ENCODE measurements at places on chromosomes 13 and 19.

GRCh38 chr19:2807379-2808128, 12.1 kb upstream of the ZNF554 start:
- DNase-seq: no peak

- DNase-seq: no peak
Observed at GRCh38 chr13:108494991-108495645, 134.3 kb upstream of the MYO16 start.

GRCh38 chr19:2923510-2923909, 21.3 kb downstream of the ZNF77 start:
- DNase-seq: no peak

DNA sequence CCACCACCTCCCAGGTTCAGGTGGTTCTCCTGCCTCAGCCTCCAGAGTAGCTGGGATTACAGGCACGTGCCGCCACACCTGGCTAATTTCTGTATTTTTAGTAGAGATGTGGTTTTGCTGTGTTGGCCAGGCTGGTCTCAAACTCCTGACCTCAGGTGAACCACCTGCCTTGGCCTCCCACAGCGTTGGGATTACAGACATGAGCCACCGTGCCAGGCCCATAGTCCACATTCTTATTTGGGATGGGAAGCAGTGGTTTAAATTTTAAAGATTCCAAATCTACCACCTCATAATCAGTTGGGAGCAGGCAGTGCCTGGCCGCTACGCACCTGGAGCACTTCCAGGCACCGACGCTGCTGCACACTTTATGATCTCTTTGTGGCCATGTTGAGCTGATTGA, 160.6 kb upstream of the SOX1 start:
- DNase-seq: no peak

DNA sequence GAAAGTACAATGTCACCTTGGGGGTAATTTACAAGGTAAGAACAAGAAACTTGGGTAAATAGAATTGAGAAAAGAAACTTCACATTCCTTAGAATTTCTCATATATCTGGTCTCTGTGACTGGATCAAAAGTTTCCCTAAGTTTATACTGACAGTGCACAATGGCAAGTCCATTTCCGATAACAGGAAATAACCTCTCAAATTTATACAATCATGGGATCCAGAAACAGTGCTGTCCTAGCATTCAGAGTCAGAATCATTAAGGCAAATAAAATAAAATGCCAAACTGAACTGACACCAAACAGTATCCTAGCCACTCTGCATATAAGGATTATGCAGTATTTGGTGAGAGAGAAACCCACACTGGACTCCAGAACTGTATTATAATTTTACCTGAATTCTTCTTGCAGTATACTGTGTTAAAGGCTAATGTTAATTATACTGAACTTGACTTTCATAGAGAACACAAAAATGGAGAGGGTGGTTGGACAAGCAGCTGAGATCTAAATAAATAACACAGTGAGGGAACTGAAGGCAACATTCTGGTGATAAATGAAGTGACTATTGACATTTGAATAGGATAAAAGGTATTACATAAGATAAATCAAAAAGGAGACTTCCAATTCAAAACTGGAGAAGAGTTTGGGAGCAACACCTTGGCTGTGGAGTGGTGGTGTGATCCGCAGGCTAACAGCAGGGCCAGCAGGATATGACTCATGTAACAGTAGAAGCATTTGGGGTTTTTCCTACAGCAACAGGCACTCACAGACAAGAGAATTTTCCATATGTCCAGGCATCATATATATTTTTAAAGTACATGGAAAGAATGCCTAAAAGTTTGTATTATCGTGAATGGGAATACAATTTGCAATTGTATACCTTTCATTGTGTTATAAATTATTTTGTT, 932.5 kb upstream of the MIR17HG start:
- no peak for DNase-seq

DNA sequence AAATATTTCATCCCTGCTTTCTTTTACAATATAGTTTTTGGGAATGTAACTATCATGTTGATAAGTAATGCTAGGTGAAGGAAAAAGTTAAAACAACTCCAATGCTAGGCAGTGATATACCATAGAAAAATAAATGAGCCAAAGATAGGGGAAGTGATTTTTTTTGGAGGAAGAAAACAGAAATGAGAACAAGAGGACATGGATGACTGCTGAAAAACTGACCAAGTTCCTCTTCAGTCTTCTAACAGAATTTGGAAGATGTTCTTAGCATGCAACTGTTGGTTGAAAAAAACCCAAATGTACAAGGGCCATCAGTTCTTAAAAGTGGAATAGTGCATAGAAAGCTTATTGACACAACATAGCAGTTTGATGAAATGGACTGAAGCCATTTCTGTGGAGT, 262.5 kb upstream of the STARD13 start:
- no peak for DNase-seq

DNA sequence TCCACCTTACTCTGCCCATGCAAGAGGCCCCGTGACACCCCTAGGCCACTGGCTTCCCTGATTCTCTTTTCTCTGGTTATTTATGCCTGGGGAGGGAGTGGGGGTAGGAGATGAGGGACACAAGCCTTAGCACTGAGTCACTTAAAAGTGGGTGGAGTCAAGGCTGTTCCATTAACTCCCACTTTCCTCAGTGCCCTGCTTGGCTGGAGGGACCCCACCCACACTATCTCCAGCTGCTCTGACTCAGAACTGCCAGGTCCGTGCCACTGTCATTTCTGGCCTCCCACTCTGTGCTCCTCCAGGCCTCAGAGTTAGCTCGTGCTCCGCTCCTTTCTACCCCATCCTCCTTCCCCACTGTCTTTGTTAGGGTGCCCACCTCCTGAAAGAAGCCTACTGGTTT, 113.4 kb upstream of the UQCRFS1 start:
- DNase-seq: no peak

DNA sequence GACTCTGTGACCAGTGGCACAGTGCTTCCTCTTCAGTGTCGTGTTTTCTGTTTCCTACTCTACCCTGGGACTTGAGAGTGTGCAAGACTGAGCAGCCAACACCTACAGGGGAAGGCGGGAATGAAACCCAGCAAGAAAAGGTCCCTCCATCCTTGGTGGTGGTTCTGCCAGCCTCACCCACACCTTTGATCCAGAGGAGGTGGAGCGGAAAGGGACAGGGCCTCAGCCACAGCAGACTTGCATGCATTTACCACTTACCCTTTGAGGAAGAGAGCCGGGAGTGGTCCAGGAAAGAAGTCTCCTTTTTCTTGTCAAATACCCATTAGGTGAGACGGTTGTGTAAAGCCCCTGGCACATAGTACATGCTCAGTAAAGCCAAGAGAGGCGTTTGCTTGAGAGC, 164.8 kb upstream of the ZNF536 start:
- no peak for DNase-seq

- no peak for DNase-seq
Observed at GRCh38 chr13:98406427-98406826, 170.5 kb downstream of the STK24 start.

DNA sequence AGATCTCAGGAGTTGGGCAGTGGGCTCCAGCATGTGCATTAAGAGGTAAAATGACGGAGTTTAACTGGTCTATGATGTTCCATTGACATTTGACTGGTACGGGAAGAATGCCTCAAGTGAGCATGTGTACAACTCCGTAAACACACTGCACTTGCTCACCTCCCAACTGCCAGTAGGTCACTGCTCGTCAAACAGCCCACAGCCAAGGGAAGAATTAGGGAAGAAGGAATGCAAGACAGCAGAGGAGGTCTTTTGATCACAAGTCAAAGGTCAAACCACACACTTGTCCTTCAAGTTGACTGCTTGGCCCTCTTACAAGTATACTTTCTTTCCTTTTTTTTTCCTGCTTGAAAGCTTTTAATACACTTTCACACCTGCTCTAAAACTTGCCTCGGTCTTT, 236.7 kb downstream of the B3GLCT start:
- no peak for DNase-seq

DNA sequence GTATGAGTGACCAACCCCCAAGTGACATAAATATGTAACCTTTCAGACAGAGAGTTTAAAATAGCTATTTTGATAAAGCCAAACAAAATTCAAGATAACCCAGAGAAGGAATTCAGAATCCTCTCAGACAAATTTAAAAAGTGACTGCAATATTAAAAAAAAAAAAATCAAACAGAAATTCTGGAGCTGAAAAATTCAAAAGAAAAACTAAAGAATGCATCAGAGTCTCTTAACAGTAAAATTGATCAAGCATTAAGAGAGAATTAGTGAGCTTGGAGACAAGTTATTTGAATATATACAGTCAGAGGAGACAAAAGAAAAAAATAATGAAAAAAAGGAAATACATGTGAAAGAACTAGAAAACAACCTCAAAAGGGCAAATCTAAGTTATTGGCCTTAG, 53.1 kb upstream of the ATXN8OS start:
- no peak for DNase-seq

- no peak for DNase-seq
Observed at GRCh38 chr19:39199025-39199424, 2.3 kb downstream of the NCCRP1 start.

DNA sequence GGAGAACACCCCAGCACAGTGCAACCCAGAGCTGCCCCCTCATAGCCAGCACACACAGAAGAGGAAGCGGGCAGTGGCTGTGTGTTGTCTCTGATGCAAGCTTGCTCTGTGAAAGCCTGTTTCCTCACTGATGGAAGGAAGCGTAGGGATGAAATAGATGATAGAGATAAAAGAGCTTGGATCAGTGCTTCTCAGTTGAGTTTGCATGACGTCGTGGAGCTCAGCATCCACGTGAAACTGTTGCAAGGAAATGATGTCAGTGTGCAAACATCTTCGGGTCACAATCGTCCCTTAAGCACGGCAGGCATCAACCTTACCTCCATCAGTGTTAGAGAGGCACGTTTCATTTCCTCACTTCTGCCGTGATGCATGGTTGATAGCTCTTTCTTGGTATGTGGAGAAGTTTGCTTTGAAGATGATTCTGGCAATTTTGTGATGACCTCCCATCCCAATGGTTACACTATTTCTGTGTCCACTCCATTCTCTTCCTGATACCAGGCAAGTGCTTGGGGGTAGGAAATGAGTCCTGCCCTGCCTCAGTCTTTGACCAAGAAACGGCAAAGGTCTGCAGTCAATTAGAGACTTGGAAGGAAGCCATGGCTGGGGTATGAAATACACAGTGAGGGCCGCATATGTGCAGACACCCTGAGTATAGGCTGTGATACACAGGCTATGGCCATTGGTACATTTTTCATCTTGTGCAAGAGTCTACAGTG, 183.0 kb downstream of the ZNF536 start:
- no peak for DNase-seq

- DNase-seq: no peak
Observed at GRCh38 chr19:12946092-12946721, 545 bp downstream of the RAD23A start.

DNA sequence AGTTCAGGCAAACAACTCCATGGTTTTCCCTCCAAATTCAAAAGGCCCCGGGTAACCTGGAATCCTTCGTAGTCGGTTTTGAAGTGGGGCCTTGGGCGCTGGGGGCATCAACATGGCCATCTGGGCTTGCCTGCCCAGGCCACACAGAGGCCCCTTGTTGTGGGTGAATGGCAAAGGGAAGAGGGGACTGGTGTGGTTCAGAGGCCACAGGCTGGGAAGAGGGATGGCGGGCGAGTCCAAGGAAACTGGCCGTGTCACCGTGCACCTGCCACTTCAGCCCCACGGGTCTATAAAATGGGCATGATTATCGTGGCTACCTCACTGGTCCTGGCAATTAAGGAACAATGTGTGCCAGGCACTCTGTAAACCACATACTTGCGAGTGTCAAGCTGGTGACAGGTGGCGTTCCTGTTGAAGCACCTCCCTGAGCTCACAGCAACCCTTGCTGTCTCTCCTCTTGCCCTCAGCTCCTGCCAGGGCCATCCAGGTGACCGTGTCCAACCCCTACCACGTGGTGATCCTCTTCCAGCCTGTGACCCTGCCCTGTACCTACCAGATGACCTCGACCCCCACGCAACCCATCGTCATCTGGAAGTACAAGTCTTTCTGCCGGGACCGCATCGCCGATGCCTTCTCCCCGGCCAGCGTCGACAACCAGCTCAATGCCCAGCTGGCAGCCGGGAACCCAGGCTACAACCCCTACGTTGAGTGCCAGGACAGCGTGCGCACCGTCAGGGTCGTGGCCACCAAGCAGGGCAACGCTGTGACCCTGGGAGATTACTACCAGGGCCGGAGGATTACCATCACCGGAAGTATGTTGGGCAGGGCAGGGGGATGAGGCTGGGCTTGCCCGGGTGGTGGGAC, 1.3 kb downstream of the LSR start:
- DNase-seq: no peak

DNA sequence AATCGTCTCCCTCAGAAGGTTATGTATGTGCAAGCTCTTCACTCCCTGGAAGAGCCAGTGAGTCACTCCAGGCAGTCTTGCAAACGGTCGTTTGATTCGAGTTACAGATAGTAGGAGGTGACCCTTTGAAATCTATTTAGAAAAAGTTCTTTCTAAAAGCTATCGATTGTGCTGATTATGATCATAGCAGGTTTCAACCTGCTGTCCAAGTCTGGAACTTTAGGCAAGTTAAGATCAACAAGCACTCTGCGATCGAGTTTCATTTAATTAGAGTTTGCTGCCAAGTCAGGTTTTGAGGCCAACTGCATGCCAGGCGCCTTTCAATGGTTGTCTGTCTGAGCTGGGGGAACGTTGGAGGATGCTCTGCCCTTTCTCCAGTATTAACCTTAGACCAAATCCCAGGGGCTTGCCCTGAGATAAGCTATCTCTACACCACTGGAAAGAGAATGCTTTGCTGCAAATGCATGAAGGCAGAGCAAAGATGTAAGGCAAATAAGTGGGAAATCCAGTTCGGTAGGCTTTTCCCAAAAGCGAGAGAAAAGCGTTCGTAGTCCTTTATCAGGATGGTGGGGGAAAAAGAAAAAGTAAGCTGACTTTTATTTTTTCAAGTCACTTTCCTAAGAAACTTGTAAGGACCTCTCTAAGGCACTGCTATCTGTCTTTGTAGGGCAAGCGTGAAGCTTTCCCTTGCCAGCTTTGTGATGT, 287.5 kb downstream of the ATP8A2 start:
- no peak for DNase-seq

- no peak for DNase-seq
Observed at GRCh38 chr13:47901441-47901840, 99.6 kb downstream of the SUCLA2 start.

- no peak for DNase-seq
Observed at GRCh38 chr13:34430294-34430693, 511.8 kb upstream of the NBEA start.

DNA sequence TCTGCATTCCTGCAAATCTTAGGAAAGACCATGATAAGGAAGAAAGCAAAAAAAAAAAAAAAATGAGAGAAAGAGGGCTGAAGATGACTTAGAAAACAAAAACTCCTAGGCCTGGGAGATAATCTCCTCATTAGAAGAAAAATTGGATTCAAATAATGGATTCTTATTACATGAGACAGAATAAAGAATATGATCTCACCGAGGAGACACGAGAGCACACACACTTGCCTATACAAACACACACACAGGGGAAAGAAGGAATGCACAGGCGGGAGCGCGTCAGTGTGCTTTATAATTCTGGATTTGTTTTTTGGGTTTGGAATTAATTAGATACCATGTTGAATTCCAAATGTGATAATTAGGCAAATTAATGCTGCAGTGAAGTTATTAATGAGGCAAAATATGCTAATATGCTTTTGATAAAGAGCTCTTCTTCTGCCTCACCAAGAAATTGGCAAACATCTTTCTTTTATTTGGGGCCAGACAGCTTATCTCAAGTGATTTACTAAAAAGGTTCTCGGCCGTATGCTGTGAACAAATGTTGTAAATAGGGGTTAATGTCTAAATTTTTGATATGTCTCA, 36.1 kb upstream of the PCDH8 start:
- no peak for DNase-seq
